HepG2 (cell line): ENCODE measurements at places on chromosomes 3 and 15. TPM values are rescaled to one million over a fixed set of nuclear protein-coding genes. Genes with fewer than 3 reads are reported as not detected.

Gene DNAH12
- total RNA-seq: 0.04 and 0.11 TPM in 2 replicates

- H3K27me3 ChIP-seq: no peaks in the 10 kb centered on the region
- no peak overlapping the region for H3K27ac ChIP-seq
- H3K4me3 ChIP-seq: no peak overlapping the region
- DNase-seq: no peak
Observed at GRCh38 chr3:106022913-106023312, 154.1 kb upstream of the CBLB start.

- H3K27ac ChIP-seq: no peak overlapping the region
- no peaks in the 10 kb centered on the region for H3K36me3 ChIP-seq
- DNase-seq: no peak
- no peak overlapping the region for H3K4me3 ChIP-seq
Observed at GRCh38 chr3:10762116-10762515, 53.9 kb upstream of the SLC6A11 start.

Gene EFHB
- total RNA-seq: 0.15 TPM in 1 of 2 replicates, not detected in the other

Gene LACTB
- total RNA-seq: 23.0 and 31.0 TPM in 2 replicates

- H3K4me3 ChIP-seq: no peak overlapping the region
- no peak for DNase-seq
- no peaks in the 10 kb centered on the region for H3K4me1 ChIP-seq
Observed at GRCh38 chr15:95979286-95979685, 351.2 kb upstream of the NR2F2 start.

GRCh38 chr15:101252836-101253235 lies 988 bp upstream of the CHSY1 start:
- H3K27me3 ChIP-seq: no peaks in the 10 kb centered on the region
- H3K4me1 ChIP-seq: peaks cover 55% of the 10 kb centered on the region

- H3K4me3 ChIP-seq: no peak overlapping the region
- DNase-seq: no peak
- no peaks in the 10 kb centered on the region for H3K27me3 ChIP-seq
- no peaks in the 10 kb centered on the region for H3K4me1 ChIP-seq
- no peak overlapping the region for H3K27ac ChIP-seq
- peaks cover 46% of the 10 kb centered on the region for H3K36me3 ChIP-seq
Observed at GRCh38 chr3:70992131-70992530, 591.4 kb downstream of the FOXP1 start.

Gene FANCD2OS
- not detected in 2 replicates for total RNA-seq

DNA sequence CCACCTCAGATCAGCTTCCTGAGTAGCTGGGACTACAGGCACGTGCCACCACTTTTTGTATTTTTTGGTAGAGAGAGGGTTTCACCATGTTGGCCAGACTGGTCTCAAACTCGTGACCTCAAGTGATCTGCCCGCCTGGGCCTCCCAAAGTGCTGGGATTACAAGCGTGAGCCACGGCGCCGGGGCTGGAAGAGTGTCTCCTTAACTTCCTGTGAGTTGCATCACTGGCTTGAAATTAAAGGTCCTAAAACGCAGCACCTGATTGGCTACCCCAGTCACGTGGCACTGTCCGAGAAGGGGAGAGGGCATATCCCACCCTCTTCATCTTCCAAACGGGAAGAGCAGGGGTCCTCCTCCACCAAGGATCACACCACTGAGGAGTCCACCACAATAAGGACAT lies 5.5 kb upstream of the FAM174B start:
- no peak overlapping the region for H3K27ac ChIP-seq
- H3K4me1 ChIP-seq: no peaks in the 10 kb centered on the region
- H3K27me3 ChIP-seq: peaks cover 27% of the 10 kb centered on the region
- DNase-seq: no peak
- no peak overlapping the region for H3K4me3 ChIP-seq

Gene GMPS
- 85.5 and 133 TPM in 2 replicates for total RNA-seq

Gene PLAAT1
- not detected in 2 replicates for total RNA-seq

GRCh38 chr15:98017150-98017964 lies 56.9 kb downstream of the ARRDC4 start:
- no peaks in the 10 kb centered on the region for H3K36me3 ChIP-seq
- H3K27ac ChIP-seq: no peak overlapping the region
- H3K27me3 ChIP-seq: no peaks in the 10 kb centered on the region
- no peak for DNase-seq
- H3K4me3 ChIP-seq: no peak overlapping the region

DNA sequence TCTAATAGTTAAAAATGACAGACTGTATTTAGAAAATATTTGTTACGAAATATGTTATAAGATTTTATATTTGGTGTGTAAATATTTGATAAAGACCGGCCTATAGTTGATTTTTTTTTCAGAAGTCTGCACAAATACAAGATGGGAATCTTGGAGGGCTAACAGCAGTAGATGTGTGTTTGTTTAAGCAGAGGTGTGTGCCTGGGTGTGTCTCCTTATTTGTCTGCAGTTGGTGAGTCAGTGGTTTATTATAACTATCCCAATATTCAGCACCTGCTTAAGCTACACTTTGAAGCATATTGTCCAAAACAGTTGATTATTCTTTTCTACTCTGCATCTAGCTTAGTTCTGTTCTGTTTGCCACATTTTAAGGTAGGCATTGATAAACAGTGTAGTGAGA lies 12.4 kb downstream of the GLCE start:
- no peak overlapping the region for H3K4me3 ChIP-seq
- no peaks in the 10 kb centered on the region for H3K27me3 ChIP-seq
- no peaks in the 10 kb centered on the region for H3K4me1 ChIP-seq
- no peaks in the 10 kb centered on the region for H3K36me3 ChIP-seq

GRCh38 chr3:168066882-168067281 lies 28.8 kb downstream of the GOLIM4 start:
- no peak overlapping the region for H3K27ac ChIP-seq
- H3K36me3 ChIP-seq: no peaks in the 10 kb centered on the region
- H3K27me3 ChIP-seq: no peaks in the 10 kb centered on the region
- H3K4me1 ChIP-seq: peaks cover 25% of the 10 kb centered on the region; the same call in 1 of the 2 replicates

Gene UROC1
- 0.71 and 0.74 TPM in 2 replicates for total RNA-seq

DNA sequence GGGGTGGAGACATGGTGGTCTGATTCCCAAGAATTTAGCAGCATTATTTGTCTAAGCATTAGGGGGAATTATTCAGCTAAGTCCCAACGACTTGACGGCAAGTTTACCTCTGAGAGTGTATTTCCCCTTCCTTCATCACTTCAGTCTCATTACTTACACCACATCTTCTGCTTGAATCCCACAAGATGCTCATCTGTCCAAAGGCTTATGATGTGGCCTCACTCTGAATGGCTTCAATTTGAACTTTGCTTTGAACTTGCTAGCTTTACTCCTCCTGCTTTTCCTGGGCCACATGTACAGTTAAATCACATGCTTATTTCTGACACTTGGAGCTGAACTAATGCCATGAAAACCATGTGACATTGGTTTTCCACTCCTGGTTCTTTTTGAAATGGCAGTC lies 231.3 kb upstream of the SATB1 start:
- no peaks in the 10 kb centered on the region for H3K27me3 ChIP-seq
- no peak overlapping the region for H3K4me3 ChIP-seq
- DNase-seq: no peak
- no peaks in the 10 kb centered on the region for H3K4me1 ChIP-seq
- no peak overlapping the region for H3K27ac ChIP-seq

DNA sequence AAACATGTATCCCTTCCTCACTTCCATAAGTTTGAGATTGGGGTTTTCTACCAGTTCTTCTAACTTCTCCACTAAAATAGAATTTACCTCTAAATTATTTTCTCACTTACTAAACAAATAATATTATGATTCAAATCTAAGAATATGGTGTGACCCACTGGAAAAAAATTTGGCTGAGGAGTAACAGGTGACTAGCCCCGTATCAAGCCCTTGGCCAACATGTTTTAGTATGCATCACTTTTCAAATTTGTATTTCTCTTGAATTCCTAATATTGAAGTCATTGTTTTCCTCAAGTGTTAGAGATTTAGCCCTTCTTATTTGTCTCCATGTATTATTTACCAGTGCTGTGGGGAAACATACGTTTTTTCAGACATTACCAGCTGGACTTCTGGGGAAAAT lies 759.4 kb downstream of the NSUN3 start:
- H3K4me1 ChIP-seq: no peaks in the 10 kb centered on the region
- H3K4me3 ChIP-seq: no peak overlapping the region
- no peak overlapping the region for H3K27ac ChIP-seq
- no peaks in the 10 kb centered on the region for H3K36me3 ChIP-seq

Gene ADAMTS17
- 0.02 and 0.36 TPM in 2 replicates for total RNA-seq

Gene MOBP
- total RNA-seq: not detected in 2 replicates

GRCh38 chr3:132253262-132253878 lies 63.8 kb upstream of the ACP3 start:
- no peak overlapping the region for H3K27ac ChIP-seq
- DNase-seq: peak; percentile 43
- no peaks in the 10 kb centered on the region for H3K4me1 ChIP-seq
- H3K36me3 ChIP-seq: no peaks in the 10 kb centered on the region
- H3K4me3 ChIP-seq: no peak overlapping the region

DNA sequence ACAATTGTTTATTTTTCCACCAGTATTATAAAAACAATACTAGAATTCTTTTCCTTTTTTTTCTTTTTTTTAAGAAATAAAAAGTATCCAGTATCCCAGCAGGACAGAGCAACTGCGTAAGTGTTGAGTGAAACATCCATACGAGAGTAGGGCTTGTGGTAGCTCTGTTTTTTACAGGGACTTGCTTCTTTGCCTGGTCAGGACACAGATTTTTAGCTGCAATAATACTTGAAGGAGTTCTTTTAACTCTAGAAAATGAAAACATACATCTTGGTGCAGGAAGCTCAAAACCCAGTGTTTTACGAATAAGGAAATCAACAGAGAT lies 297.7 kb upstream of the NR2E3 start:
- DNase-seq: no peak
- no peak overlapping the region for H3K4me3 ChIP-seq
- peaks cover 19% of the 10 kb centered on the region for H3K4me1 ChIP-seq
- H3K27me3 ChIP-seq: no peaks in the 10 kb centered on the region; the same call in 1 of the 2 replicates

DNA sequence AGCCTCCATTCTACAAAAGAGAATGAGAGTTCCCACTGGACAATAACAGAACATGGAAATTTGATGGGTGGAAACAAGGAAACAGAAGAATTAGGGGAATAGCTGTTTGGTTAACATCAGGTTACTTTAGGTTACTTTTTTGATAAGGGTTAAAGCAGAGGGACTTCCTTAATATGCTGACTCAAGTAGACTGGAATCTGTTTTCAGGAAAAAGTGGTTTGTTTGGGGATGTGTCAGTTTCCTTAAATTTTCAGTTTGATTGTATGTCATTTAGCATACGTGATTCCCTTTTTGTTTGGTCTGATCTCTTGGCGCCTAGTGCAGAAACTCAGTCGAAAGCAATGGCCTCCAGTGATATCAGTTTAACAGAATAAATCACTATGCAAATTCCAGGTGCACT lies 411.8 kb upstream of the GRM7 start:
- DNase-seq: no peak
- no peaks in the 10 kb centered on the region for H3K4me1 ChIP-seq
- no peaks in the 10 kb centered on the region for H3K27me3 ChIP-seq
- H3K27ac ChIP-seq: no peak overlapping the region

Gene PLSCR4
- total RNA-seq: 1.5 and 1.8 TPM in 2 replicates

DNA sequence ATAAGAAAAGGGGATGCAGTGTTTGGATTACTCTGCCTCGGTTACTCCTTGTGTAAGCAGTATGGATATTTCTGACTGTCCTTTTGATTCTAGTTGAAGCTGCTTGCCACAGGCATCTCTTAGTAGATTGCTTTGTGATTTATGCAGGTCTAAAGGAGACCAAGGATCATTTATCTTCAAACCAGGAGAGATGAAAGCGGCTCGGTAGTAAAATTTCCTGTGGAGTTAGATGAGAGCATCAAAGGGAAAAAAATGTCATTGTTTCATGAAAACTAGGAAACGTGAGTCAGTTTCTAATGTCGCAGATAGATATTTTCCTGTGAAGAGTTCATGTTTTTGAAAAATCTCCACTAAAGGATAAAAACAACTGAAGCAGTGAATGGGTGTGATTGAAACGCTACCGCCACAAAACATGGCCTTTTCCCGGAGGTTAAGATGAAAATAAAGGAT lies 254.0 kb upstream of the TBL1XR1 start:
- H3K4me1 ChIP-seq: peaks cover 30% of the 10 kb centered on the region
- no peaks in the 10 kb centered on the region for H3K27me3 ChIP-seq
- H3K4me3 ChIP-seq: no peak overlapping the region
- H3K36me3 ChIP-seq: no peaks in the 10 kb centered on the region
- no peak overlapping the region for H3K27ac ChIP-seq

GRCh38 chr15:85819938-85820337 lies 25.2 kb upstream of the KLHL25 start:
- no peaks in the 10 kb centered on the region for H3K4me1 ChIP-seq
- no peak for DNase-seq
- H3K36me3 ChIP-seq: no peaks in the 10 kb centered on the region

- 0 out of 2 replicates have a peak, but pooled peaks cover 3% of the 10 kb centered on the region for H3K36me3 ChIP-seq
- peaks cover 30% of the 10 kb centered on the region for H3K4me1 ChIP-seq
- peak overlapping the region; percentile 88 for H3K27ac ChIP-seq
- peak overlapping the region; percentile 79 for H3K4me3 ChIP-seq
Observed at GRCh38 chr3:88057630-88058305, 1.0 kb downstream of the CGGBP1 start.

- peaks cover 4% of the 10 kb centered on the region for H3K36me3 ChIP-seq
- peaks cover 79% of the 10 kb centered on the region for H3K4me1 ChIP-seq
- peak; percentile 62 for DNase-seq
- H3K4me3 ChIP-seq: no peak overlapping the region
- H3K27ac ChIP-seq: peak overlapping the region; percentile 72
Observed at GRCh38 chr15:101453123-101454120, 36.1 kb downstream of the PCSK6 start.

DNA sequence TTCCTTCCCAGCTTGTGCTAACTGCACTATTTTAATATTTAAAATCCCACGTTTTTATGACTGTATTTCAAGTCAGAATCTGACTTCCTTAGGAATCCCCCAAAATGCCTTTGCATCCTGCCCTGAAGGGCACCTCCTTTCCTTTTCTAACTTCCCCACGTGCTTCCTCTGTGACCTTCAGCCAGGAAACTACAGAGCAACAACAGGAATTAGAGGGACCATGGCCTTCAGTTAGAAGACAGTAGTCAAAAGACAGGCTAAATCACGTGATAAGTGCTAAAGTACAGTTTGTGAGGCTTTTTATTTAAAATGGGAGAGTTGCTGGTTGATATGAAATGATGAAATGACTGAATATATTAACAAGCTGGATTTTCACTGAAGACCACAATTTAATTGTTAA lies 11.8 kb upstream of the ABHD10 start:
- no peak overlapping the region for H3K27ac ChIP-seq
- no peak overlapping the region for H3K4me3 ChIP-seq
- H3K27me3 ChIP-seq: no peaks in the 10 kb centered on the region
- peaks cover 10% of the 10 kb centered on the region for H3K4me1 ChIP-seq

Gene FAM81A
- total RNA-seq: 0.09 and 0.18 TPM in 2 replicates

Gene EXD1
- not detected in 2 replicates for total RNA-seq

- H3K36me3 ChIP-seq: 0 out of 3 replicates have a peak, but pooled peaks cover 2% of the 10 kb centered on the region
- H3K4me1 ChIP-seq: no peaks in the 10 kb centered on the region
- no peak overlapping the region for H3K4me3 ChIP-seq
- DNase-seq: no peak
- H3K27ac ChIP-seq: no peak overlapping the region
Observed at GRCh38 chr3:142051351-142051750, 98.0 kb downstream of the TFDP2 start.

DNA sequence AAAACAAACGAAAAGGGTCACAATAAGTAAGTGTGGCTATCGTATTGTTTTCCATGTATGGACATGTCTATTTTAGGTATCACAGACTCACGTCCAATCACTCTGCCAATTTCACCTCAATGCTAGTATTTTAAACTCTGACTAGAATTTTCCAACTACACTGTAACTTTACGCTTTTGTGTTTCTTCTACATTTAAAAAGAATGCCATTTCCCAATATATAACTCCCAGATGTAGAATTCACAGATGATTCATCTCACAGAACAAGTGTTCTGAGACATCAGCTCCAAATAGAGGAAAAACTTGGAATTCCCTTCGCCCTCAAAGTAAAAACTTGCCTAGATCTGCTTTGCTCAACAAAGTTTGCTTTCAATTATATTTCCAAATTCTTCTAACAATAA lies 14.2 kb downstream of the LRIG1 start:
- DNase-seq: no peak
- no peaks in the 10 kb centered on the region for H3K36me3 ChIP-seq
- no peak overlapping the region for H3K27ac ChIP-seq
- no peak overlapping the region for H3K4me3 ChIP-seq
